ENCODE measurements at places on chromosomes 6 and 20.

- peak; percentile 35 for DNase-seq
Observed at GRCh38 chr6:79600812-79601609, 30.1 kb upstream of the SH3BGRL2 start.

- peak; percentile 88 for DNase-seq
Observed at GRCh38 chr6:69835414-69836179, 30.8 kb upstream of the COL19A1 start.

- no peak for DNase-seq
Observed at GRCh38 chr20:2778602-2779321, 21.7 kb downstream of the CPXM1 start.

GRCh38 chr20:24066076-24066700, 77.6 kb upstream of the GGTLC1 start:
- DNase-seq = no peak

DNA sequence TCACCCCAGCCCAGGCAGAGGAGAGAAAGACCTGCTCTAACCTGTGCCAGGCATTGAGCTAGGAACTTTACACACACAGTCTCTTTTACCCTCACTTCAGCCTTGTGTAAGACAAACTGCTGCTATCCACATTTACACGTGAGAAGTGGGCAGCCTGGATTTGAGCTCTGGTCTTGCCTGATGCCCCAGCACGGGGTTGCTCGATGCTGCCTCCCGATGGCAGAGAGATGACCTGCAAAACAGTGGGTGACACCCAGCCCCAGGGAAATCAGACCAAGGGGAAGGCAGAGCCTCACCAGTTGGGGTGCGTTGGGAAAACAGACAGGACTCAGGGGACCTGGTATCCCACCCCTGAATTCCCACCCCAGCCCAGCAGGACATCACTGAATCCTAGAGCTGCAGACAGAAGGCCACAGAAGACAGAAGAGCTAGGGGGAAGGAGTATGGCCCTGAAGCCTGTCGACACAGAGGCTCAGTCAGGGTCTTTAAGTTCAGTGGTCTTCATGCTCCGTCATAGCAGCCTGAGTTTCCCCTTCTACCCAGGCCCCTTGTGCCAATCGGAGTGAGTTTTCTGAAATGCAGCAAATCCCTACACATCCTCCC, 990 bp downstream of the BPI start:
- DNase-seq = peak; percentile 58

Data from fibroblast of pulmonary artery (primary cell).